ENCODE measurements at places on chromosomes 5 and 9.
A peak's percentile ranks its signal among the peaks of the same experiment; 100 is the strongest.

GRCh38 chr5:139745132-139745799 lies 50.3 kb upstream of the PSD2 start:
- no peak for DNase-seq

DNA sequence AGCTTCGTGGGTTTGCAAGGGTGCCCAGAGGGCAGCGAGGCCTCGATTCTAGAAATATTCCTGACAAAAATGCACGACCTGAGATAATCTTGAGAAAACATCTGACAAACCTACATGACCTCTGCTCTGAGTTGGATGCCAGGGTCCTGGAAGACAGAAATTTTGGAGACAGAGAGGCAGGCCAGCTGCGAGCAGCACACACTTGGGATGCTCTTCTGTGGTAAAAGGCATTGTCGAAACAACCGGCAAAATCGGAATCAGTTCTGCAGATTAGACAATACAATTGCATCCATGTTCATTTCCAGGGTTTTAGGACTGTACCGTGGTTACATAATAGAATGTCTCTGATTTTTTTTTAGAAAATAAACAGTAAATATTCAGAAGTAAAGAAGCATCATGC lies 74.2 kb downstream of the GADD45G start:
- DNase-seq = no peak

GRCh38 chr9:2657427-2657826 lies 35.8 kb downstream of the VLDLR start:
- no peak for DNase-seq

- DNase-seq = no peak
Observed at GRCh38 chr9:83511051-83511450, 27.1 kb downstream of the FRMD3 start.

GRCh38 chr5:150589862-150590601 lies 50.4 kb upstream of the SYNPO start:
- DNase-seq = no peak

GRCh38 chr5:10563945-10564837 lies at the start of gene ANKRD33B:
Gene ANKRD33B, plus strand, starts transcription at chr5:10564070. Its CDS starts 398 bp downstream, at chr5:10564468.
- peak; percentile 88 for DNase-seq

DNA sequence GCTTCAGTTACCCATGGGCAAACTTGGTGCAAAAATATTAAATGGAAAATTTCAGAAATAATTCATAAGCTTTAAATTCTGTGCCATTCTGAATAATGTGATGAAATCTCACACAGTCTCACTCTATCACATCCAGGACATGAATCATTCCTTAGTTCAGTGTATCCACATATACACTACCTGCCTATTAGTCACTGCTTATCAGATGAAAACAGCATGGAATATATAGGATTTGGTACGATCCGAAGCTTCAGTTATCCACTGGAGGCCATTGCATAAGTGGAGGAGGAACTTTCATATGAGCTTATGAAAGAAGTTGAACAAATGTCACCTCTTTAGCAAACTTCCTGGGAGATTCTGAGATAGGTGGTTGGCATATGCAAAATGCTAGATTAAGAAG lies 64.2 kb downstream of the GAPVD1 start:
- DNase-seq = no peak

DNA sequence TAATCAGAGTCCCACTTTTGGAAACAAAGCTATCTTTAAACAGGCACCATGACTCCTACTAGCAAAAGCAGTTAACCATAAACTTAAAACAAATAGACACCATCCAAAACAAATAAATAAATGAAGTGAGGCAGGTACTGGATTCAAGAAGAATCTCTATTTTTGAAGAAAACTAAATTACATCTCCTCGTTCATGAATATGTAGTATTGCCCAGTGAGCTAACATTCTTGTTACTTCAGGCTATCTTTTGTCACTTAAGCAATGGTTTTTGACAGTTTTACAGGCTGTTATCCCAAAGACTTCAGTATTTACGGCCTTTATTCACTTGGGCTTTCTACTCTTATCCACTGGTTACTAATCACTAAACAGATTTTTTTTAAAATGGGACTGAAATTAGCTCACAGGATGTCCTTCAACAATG lies 242.5 kb downstream of the MLLT3 start:
- DNase-seq = no peak

DNA sequence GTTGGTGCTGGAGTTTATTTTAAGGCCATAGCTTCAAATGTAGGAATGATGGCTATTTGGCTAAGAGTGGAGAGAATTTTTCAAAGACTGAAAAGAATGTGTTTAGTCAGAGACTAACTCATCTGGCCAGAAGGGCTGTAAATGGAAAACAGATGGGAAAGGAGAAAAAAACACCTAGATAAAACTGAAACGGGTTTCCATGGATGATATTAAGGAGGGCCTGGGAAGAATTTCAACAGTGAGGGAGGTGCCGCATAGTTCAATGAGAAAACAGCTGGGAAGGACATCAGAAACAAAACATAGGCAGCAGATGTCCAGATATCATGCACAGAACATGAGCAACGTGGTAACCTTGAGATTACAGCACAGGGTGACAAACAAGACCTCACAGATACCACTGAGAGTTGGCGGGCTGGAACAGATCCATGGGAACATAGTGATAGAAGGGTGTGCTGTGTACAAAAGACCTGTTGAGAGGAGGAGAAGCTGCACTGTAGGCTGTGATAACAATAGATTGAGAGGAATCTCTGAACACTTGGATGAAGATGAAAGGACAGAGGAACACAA lies 31.2 kb upstream of the RAD23B start:
- peak; percentile 13 for DNase-seq

DNA sequence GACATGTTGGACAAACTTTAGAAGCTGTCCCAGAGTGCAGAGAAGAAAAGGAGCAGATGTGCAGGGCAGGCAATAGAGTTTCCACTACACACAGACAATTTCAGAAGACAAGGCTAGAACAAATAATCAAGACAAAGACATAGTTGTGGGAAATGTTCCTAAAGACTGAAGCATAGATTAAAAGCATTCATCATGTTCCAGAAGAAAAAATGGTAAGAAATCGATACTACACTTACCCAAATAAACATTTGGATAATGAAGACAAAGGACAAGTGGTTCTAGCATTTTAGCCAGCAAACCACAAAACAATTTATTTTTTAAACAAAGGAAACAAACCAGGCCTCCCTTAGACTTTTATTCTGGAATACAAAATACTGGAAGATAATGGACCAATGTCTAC lies 97.9 kb downstream of the FSTL4 start:
- DNase-seq = no peak

GRCh38 chr5:140196115-140196814 lies 21.3 kb downstream of the CYSTM1 start:
- no peak for DNase-seq

DNA sequence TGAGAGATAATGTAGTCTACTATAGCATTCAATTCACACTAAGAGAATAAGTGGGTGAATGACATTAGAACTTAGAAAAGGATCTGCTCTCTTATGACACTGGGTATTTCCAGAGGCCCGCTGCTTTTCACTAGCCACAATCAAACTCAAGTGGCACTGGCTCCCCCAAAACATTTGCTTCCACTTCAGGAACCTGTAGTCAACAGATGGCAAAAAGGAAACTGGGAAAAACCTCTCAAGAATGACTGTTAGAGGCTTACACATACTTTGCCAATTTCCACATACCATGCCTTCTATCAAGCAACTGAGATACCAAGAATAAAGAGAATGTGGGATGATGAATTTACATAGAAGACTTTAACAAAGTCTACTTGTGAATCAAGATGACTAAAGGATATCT lies 11.2 kb downstream of the POC5 start:
- DNase-seq = no peak

DNA sequence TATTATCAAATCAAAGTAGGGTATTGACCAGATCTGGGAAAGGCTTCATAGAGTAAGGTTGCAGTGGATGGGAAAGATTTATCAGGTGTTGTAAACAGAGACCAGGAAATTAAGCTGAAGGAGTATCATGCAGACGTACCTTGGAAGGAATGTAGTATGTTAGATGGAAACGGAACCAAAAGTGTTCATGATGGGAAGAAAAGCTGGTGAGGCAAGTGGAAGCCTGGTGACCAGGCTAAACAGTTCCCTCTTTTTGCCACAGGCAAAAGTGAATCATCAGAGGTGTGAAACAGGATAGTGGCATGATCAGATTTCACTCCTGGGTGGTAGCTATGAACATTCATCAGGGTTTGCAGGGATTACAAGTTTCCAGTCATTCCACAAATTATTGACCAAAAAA lies 780.1 kb upstream of the DMAC1 start:
- no peak for DNase-seq

DNA sequence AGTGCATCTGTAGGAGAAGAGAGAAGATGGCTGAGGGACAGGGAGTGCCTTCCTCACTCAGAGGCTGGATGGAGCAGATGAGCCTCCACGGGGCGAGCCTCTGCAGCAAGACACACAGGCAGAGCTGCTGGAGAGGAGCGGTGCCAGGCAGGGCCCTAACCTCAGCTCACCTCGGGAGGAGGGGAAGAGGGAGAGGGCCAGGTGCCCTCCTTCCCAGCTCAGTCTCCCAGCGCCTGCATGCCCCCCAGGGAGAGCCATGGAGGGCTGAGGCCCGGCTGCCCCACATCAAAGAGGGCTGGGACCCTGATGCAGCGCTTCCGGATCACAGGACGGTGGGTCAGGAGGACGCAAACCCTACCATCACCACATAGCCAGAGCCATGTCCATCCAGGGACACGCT lies 13.6 kb upstream of the SPATA31E1 start:
- no peak for DNase-seq

DNA sequence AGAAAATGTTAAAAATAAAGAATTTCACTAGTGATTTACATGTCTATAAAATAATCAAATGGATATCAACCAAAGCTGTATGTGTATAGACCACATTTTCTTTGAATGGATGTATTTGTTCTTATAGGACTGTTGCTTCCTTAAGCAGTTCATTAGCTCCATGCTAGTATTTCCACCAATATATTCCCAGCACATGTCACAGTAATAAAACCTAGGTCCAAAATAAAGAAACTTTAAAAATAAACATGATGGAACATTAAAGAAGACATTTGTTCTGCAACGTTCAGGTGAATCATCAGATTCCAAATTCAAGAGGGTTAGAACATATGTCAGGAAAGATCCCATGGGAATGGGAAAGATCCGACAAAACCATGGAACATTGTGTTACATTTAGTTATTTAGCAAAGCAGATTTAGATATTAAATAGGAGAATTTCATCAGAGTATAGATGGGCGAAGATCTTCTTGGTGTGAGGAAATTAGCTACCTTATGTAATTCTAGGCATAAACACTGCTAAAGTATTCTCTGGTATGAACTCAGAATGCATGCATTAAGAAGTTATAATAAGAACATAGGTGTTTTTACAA lies 490.7 kb downstream of the CDH18 start:
- no peak for DNase-seq

GRCh38 chr9:133155156-133155555 lies 8.6 kb downstream of the GBGT1 start:
- no peak for DNase-seq

- no peak for DNase-seq
Observed at GRCh38 chr9:117034866-117035265, 347.8 kb downstream of the TRIM32 start.

GRCh38 chr5:60024104-60024503 lies 130.6 kb upstream of the PDE4D start:
- no peak for DNase-seq

- no peak for DNase-seq
Observed at GRCh38 chr5:79546782-79547428, 33.0 kb upstream of the HOMER1 start.

DNA sequence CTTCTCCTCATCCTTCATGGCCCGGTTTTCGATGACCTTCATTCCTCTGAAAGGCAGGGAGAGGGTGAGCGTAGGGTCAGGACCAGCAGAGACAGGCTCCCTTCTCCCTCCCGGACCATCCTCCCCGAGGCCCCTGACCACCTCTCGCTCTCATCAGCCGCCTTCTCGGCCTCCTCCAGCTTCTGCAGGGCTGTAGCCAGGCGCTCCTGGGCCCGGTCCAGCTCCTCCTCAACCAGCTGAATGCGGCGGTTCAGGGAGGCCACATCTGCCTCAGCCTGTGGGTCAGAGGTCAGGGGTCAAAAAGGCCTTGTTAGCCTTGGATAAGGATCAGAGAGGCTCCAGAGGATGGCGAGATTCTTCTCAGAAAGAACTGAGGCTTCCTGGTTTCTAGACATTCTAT lies 4.2 kb downstream of the TPM2 start:
- no peak for DNase-seq

DNA sequence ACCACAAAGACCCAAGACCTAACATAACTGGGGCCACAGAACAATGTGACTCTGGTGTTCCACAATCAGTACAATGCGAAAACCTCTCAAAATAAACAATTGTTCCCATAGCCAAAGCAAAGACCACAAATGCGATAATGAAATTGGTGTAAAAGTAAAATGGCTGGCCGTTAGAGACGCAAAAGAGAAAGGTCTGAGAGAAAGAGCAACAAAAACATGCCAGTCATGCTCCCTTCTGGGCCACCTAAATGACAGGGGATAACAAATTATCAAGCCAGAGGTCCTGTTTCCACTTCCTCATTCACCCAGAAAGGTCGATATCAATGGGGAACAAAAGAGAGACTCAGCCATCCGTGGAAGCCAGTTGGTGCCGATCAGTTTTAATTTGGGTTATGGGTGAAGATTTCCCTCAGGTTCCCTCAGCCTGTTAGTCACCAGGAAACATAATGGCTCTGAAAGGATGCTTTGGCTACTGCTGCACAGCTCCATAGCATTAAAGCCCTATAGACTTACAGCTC lies 9.2 kb upstream of the CFAP95 start:
- no peak for DNase-seq

DNA sequence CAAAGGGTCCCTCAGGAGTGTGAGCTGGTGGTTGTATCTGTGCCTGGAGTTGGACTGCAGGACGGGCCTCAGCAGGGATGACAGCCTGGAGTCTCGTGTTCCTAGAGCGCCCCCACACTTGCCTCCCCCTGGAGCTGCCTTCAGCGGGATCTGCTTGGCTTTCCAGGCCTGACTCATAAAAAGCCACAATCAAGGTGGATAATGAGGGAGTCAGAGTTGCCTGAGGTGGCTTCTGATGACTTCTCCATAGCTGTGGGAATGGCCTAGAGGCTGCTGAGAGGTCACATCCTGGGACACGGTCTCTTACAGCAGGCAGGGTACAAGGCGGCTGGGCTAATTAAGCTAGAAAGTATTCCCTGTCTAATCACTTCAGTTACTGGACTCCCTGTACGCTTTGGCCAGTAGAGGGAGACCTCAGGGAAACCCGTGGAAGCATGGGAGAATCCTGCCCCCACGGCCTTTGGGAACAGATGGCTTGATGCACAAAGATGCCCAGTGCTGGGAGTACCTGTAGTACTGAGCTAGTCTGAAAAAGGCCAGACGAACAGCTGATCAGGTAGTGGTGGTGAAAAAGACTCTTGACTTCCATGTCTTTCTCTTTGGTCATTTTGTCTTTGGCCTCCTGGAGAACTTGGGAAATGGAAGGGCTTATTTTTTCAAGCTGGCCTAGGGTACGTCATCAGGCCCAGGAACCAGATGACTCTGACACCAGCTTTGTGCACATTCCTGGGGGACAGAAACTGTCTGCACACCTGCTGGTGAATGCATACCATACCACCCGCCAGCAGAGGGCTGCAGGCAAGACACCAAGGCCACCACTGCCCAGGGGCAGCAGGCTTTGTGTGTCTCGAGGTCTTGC lies 16.1 kb upstream of the FRRS1L start:
- DNase-seq = no peak

GRCh38 chr5:173051746-173052145 lies 4.4 kb upstream of the CREBRF start:
- DNase-seq = no peak
